Effector memory CD4-positive, alpha-beta T cell (primary cell): ENCODE measurements at places on chromosomes 2 and 18.

DNA sequence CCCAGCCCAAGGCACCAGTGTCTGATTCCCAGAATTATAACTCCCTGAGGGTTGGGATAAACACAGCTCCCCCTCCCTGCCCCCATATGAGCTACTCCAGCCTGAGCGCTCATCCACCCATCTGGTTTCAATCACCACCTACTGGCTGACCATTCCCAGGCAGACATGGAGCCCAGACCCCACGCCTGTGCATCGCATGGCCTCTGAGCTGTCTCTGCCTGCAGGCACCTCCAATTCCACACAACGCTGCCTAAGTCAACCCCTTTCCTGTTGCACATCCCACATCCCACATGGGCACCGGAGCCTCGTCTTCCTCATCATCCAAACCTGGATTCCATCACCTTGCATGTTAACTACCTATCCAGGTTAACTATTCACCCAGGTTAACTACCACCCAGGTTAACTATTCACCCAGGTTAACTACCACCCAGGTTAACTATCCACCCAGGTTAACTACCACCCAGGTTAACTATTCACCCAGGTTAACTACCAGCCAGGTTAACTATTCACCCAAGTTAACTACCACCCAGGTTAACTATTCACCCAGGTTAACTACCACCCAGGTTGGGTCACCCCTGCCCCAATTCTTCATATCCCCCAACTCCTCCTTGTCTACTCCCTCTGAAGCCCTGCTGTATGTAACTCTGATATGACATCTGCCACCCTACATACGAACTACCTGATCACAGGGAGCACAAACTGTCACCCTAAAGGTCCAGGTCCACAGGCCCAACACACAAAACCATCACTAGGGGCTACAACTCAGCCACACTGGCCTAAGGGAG is 47.8 kb downstream of the TEX51 start:
- DNase-seq = no peak

GRCh38 chr2:54416166-54416813 is 39.8 kb upstream of the SPTBN1 start:
- DNase-seq = no peak

DNA sequence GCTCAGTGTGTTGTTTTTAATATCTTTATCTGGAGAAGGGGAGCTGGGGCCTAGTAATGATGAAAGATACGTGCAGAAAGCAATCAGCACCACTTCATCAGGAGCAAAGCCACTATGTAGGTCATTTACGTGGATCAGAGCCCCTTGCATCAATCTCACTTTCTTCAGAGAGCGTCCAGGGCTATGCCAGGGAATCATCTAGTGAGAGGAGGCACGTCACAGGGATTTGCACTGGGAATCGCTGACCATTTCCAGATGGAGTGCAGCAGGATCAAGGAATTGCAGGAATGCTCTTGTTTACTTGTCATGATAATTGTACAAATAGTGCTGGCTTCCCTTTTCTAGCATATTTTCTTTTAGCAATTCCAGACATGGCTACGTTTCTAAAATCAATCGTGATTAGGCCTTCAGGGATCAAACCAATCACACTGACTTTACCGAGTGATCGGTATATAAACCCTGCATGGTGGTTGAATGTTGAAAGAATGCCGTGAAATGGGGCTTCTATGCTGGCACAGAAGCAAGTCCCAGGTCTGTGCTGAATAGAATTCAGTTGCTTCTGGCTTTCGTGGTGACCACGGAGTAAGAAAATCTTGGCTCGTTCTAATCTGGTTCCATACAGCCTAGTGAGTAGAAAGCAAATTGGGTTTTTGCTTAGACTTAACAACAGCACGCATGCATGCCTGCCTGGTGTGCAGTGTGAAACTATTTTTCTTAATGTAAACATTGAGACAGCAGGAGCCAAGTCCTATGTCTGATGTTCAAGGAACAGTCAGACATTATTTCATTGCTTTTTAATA is 122.8 kb downstream of the TMEM200C start:
- DNase-seq = no peak

DNA sequence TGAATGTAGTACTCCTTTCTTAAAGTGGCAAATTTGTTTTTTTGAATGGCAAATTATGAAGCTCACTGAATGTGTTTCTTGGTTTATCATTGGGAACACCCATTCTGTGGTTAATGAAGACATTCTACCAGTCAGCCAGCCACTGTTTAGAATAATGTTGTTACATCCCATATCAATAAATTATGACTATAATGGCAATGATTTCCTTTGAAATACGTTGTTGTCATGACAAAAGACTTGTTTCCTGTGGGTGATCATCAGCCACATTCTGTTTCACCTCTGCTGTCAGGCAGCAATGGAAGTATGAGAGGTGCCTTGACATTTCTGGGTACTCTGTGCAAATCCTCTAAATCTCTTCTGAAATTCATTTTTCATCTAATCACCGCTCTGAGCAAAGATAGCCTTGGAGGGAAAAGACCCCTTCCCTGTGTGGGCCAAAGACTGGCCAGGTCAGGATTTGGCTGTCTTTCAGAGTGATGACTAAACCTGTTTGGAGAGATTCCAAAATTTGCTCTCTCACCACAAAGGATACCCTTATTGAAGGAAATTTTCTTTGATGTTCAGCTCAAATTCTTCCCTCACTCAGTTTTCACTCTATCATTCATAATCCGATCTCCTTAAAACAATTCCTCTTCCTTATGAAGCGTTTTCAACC is 869.2 kb downstream of the BCL11A start:
- no peak for DNase-seq

GRCh38 chr2:204491528-204491927 is 53.7 kb upstream of the PARD3B start:
- no peak for DNase-seq

- no peak for DNase-seq
Measured at GRCh38 chr18:77677536-77677935, 427.9 kb downstream of the GALR1 start.

DNA sequence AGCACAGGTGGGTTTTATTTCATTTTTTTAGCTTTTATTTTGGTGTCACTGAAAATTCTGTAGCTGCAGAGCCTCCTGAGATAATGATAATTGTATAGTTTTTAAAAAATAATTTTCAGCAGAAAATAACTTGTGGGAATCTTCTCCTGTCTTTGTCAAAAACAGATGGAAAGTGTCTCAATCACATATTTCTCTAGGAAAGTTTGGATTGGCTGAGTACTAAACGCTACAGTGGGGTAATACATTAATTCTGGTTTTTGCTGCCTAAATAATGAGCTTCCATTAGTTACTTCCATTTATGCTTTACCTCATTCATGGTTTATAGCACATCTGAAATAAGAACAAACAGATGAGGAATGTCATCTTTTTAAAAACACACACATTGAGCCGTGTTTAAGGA is 2.2 kb downstream of the TWIST2 start:
- DNase-seq = no peak

DNA sequence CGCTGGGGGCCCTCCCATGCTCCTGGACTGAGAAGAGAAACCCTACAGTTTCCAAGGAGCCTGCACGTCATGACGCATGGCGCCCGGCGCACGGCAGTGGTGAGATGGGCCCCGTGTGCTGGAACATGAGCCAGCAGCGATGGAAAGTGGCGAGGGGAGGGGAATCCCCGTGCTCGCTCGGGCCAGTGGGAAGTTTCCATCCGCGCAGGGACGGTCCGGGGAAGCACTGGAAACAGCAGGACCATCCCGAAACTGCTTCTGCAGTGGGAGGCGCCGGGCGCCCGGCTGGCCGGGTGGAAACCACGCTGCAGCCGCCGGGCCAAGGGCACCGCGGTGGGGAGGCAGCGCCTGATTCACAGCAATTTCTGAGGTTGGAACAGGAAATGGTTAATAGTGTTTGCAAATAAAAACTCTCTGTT is 4.9 kb upstream of the PDCD1 start:
- no peak for DNase-seq

DNA sequence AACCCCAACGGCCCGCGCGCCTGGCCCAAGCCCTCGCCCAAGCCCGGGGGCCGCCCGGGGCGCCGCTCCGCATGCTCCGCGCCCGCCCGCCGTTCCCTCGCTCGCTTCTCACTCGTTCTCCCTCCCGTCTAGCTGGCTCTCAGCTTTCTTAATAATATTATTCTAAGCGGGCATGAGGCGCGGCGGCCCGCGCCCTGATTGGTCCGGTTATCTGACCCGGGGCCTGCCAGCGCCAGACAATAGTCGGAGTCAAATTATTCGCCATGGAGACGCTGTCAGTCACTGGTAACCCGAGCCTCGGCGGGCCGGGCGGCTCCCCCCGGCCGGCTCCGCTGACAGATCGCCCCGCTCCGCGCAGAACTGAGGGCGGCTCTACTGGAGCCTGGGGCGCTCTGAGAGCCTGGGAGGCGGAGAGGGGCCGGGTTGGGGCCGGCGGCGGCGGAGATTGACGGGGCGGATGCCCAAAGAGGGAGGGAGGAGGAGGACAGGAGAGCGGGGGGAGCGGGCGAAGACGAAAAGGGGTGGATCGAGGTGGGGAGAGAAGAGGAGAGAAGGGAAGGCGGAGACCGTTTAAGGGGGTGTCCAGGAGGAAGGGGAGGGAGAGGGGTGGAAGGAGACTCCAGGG is at the start of gene SIX2:
TSS of gene SIX2 (minus strand) at position 150 of the 625 bp plus-strand sequence. CDS start 342 bp downstream, outside the sequence.
- no peak for DNase-seq

DNA sequence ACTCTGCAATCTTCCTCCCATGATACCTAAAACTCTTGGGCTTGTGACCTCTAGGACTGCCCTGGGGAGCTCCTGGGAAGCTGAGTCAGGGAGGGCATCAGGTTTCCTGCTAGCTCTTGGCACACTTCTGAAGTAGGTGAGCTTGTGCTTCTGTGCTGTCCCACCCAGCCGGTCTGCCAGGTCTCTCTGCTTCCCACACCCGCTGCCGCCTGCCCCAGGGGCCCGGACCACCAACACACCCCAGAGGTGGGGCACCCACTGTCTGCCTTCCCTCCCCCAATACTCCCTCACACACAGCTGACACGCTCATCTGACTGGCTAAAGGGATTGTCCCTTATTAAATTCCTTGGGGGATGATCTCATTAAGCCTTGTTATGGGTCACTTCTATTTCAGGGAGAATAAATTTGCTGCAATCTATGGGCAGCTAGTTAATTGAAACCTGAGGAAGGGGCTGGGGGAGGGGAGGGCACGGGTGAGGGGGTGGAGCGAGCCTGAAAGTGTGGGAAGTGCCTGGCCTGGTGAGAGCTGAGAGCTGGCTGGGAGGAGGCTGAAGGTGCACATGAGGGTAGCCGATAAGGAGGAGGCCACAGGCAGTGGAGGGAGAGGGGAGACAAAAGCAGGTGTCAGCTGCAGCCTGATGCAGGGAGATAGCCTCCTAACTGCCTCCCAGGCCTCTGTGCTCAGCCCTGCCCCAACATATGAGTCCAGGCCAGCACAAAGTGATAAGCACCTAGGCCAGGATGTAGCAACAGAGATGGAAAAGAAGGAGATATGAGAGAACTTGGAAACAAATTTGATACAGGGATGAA is 48.8 kb downstream of the HAUS1 start:
- DNase-seq = no peak

GRCh38 chr2:65142515-65142914 is 12.6 kb upstream of the RAB1A start:
- DNase-seq = no peak

GRCh38 chr2:126409850-126410249 is 246.1 kb upstream of the GYPC start:
- DNase-seq = no peak

DNA sequence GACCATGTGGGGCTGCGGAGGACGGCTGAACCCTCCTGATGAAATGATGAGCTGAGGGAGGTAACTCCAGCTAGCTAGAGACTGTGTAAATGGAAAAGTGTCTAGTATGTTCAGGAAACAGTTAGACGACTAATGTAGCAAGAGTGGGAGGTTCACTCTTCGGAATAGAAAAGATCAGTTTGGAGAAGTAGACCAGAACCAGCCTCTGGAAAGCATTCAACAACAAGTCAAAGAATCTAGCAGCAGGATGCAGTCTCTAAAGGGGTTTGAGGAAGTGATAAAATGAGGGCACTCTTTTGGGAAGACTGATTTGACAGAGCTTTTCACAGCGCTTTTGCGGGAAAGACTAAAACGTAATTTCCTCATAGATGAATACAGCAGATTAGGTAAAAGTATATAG is 79.6 kb downstream of the GAREM1 start:
- no peak for DNase-seq
